Stimulated activated CD8-positive, alpha-beta memory T cell treated with anti-CD3 and anti-CD28 coated beads, Interleukin-7, amount 100 ng/mL, for 48 hours (primary cell): ENCODE measurements at places on chromosomes 5 and 9.

DNA sequence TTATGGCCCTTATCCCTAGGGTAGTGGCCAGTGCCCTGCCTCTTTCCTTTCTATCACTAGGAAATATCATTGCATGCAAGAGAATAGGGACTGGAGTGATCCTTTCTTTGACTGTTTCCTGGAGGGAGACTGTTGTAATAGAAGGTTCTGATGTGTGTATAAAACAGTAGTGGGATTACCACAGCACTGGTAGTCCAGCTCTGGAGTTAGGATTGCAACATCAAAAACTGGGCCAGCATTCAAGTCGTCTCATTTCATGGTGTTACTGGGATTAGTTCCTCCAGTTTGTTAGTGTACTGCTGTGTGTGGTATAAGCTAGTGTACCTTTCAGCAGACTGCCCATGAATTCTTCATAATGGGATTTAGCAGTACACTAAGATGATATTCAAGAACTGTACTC is 45.8 kb downstream of the KIAA1958 start:
- no peak for DNase-seq

- DNase-seq, result no peak
Observed at GRCh38 chr9:114350636-114351401, 21.1 kb downstream of the ORM2 start.

DNA sequence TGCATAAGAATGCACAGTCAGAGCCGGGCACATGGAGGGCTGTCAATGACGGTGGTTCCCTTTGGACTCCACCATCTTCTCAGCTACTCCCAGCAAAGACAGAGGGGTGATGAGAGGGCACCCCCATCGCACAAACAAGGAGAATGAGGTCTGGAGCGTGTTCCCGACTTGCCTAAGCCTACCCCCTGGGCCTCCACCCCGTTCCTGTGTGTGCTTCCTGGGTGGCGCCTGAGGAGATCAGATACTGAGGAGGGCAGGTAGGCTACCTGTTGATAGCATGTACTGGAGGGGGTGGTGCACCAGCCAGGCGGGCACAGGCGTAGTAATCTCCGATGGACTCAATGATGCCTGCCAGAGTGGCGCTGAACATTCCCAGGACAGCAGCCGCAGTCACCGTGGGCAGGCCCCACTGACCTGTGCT is 4.1 kb downstream of the SLC23A1 start:
- DNase-seq, result no peak

DNA sequence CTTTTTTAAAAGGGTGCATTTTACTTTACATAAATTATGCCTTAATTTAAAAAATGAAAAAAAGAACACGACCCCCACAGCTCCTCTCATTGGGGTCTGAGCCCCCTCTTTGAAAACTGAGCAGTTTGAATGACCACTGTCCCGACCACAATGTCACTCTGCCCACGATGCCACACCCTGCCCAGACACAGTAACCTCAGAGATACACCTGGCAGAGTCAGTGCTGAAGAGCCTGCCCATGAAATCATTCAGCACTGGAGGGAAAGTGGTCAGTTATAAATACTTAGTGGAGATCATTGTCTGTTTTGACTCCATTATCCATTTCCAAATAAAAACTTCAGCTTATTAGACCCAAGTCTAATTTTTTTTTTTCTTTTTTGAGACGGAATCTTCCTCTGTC is 49.3 kb downstream of the DNAJC21 start:
- no peak for DNase-seq

DNA sequence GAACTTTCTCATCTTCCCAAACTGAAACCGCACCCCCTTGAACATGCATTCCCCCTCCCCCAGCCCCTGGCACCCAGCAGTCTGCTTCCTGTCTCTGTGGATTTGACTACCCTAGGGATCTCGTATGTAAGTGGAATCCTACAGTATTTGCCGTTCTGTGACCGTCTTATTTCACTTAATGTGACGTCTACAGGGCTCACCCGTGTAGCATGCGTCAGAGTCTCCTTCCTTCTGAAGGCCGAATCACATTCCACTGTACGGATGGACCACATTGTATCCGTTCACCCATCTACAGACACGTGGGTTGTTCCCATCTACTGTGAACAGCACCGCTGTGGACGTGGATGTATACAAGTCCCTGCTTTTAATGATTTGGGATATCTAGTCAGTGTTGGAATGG is 4.5 kb downstream of the PRRX2 start:
- DNase-seq, result no peak

DNA sequence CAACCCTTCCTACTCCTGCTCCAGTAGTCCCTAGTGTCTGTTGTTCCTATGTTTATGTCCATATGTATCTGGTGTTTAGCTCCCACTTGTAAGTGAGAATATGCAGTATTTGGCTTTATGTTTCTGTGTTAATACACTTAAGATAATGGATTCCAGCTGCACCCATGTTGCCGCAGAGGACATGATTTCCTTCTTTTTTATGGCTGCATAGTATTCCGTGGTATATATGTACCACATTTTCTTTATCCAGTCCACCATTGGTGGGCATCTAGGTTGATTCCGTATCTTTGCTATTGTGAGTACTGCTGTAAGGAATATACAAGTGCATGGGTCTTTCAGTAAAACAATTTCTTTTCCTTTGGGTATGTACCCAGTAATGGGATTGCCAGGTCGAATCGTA is 5.2 kb upstream of the ARRDC3 start:
- no peak for DNase-seq

DNA sequence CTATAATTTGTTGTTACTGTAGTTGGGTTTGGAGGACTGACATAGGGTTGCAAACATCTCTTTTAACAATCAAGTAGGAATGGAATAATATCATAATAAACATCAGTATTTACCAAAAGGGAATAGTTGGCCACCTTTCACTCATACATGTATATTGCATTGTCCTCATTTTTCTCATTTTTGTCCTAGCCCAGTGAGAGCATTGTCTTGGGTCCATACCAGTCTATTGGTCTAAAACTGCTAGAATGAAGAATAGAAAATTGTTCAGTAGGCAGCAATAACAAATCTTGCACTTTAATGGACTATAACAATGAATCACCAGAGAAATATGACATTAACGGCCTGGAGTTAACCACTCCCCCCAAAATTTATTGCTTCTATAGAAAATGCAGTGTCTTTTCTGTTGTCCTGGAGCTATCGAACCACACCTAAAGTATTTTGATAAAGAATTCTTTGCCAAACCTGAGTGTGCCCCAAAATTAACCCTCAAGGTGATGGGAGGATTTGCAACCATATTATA is 80.9 kb upstream of the IL33 start:
- DNase-seq, result no peak

- DNase-seq, result no peak
Observed at GRCh38 chr5:139955053-139955605, 88.0 kb downstream of the NRG2 start.

DNA sequence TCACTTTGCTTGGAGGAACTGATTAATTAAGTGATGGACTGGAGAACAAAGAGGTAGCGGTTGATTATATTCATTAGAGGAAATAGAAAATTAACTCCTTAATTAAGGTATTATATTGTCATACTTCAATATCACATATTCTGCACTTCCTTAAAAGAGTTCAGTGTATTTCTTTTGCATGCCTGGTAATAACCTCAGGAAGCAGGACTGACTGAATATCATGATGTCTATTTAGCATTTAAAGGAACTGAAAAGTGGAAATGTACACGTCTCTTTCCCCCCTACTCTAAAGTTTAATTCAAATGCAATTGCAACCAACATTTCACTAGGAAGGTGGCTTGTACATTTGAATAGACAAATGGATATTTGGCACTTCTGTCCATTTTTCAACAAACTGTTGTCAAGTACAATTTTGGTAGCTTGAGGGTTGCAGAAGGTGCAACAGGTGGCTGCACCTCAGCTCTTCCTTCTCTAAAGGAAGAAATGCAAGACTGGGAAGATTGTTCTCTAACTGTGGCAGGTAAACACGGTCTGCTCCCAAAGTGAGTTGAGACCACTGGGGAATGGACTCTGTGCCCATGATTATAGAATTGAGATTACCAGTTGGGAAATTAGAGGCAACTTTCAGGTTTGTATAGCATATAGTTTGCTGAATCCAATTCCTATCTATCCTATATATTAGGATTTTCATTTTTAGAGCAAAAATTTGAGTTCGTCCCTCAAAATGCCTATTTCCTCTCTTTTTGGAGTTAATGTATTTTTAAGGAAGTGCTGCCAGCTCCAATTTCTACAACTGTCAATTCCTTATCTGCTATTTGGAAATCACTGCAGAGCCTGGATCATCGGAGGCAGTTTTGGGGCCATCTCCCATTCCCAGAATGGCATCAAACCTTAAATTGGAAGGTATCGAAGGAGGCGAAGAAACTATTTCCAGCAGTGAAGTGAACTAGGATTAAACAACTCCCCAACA is 98.9 kb upstream of the TAF11L2 start:
- no peak for DNase-seq

DNA sequence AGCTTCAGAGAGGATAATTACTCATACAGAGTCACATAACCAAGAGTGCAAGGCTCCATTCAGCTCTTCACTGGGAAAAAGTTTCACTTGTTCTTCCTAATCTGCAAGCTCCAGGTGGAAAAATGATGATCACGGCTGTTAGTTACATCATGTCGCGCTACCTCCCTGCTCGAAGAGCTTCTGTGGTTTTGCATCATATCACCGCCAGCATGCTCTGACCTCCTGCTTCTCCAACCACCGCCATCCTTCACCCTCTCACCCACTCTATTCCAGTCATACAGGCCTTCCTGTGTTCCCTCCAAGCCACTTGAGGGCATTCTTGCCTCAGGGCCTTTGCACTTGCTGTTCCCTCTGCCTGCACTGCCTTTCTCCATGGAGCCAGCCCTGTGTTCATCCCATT is 47.1 kb downstream of the COL27A1 start:
- DNase-seq, result no peak

- DNase-seq, result no peak
Observed at GRCh38 chr9:130772185-130772584, 62.9 kb upstream of the ABL1 start.

GRCh38 chr5:83815661-83816060 is 95.0 kb upstream of the HAPLN1 start:
- DNase-seq, result no peak

- DNase-seq, result no peak
Observed at GRCh38 chr9:128553728-128554127, 1.3 kb downstream of the SPTAN1 start.

DNA sequence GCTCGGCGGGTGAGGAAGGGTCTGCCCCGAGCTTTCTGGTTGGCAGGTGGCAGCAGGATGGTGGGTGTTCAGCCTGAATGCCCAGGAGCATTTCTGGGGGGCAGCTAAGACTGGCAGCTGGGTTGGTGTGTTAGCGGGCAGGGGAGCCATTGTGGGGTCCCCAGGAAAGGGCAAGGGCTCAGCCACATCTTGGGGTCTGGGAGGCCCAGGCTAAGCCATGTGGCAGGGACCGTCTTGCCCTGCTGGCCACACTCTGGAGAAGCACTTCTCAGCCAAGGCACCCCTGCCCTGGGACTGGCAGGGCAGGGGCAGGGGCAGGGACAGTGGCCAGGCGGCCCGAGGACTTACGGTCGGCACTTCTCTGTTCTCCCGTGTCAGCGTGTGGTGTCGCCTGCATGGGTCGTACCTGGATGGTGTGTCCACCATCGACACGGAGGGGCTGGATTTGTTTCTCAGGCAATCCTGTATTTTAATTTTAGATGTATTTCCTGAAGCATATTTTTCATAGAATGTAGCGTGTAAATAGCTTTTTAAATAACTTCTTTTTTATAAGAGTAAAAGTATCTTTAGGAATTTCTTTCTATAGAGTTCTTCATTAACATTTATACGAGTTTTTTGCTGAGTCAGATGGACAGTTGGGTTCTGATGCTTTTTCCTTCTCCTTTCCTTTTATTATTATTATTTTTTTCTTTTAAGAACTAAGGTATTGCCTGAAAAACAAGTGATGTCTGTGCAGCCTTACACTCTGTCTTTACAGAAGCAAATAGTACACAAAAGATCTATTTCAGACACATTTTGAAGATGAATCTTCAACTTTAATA is 102.0 kb downstream of the PHF2 start:
- DNase-seq, result no peak

DNA sequence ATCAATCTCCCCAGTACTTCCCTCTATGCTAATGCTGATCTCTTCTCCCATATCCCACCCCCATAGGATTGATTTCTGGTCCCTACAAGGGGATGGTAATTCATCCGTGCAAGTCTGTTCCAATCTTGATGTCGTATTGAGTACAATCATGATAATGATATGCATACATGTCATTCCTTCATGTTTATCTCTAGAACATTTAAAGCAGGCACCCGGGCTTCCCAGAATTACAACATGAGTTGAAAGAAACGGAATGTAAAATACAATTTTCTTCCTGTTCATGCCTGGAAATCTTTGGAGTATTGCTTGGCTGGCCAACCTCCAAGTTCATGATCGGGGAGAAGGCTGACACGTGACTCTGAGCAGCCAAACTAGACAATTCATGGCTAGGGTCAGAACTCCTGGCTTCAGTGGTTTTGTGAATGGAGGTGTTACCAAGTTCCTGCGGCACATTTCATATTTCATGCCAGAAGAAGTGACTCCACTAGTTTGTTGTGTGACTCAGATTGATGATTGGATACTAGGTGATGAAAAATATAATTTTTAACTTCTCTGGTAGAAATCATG is 66.6 kb downstream of the C9orf152 start:
- DNase-seq, result no peak

DNA sequence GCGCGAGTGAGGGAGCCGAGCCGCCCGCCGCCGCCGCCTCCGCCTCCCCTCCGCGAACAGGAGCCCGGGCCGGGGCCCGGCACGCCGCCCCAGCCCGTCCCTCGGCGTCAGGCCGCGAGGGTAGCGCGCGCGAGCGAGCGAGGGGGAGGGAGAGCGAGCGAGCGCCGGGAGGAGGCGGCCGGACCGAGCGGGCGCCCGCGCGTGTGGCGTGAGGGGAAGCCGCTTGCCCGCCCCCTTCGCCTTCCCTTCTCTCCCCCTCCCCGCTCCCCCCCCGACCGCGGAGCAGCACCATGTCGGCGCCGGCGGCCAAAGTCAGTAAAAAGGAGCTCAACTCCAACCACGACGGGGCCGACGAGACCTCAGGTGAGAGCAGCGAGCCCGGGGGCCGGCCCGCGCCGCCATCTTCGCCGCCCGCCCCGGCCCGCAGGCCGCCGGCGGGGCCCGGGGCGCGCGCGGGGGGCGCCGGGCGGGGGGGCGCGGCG is 312 bp downstream of the SET start:
- DNase-seq, result no peak

DNA sequence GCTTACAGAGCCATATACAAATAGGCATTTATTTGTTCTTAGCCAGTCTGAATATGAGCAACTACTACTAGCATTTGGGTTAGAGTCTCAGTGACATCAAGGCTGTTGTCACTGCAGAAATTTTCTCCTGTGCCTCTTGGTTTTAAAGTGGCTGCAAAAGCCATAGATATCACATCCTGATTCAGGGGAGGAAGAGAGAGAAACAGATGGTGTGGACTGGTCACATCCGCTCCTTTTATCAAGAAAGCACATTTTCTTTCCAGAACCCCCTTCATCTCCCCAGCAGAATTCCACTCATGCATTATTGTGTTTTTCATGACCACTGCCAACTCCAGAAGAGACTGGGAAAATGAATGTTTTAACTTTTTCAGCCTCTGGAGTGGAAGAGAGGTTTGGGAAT is 69.8 kb downstream of the PTTG1 start:
- DNase-seq, result no peak
